ENCODE measurements at places on chromosomes 12 and 14.

GRCh38 chr12:89029961-89030360, 322.3 kb downstream of the DUSP6 start:
- DNase-seq, result no peak

DNA sequence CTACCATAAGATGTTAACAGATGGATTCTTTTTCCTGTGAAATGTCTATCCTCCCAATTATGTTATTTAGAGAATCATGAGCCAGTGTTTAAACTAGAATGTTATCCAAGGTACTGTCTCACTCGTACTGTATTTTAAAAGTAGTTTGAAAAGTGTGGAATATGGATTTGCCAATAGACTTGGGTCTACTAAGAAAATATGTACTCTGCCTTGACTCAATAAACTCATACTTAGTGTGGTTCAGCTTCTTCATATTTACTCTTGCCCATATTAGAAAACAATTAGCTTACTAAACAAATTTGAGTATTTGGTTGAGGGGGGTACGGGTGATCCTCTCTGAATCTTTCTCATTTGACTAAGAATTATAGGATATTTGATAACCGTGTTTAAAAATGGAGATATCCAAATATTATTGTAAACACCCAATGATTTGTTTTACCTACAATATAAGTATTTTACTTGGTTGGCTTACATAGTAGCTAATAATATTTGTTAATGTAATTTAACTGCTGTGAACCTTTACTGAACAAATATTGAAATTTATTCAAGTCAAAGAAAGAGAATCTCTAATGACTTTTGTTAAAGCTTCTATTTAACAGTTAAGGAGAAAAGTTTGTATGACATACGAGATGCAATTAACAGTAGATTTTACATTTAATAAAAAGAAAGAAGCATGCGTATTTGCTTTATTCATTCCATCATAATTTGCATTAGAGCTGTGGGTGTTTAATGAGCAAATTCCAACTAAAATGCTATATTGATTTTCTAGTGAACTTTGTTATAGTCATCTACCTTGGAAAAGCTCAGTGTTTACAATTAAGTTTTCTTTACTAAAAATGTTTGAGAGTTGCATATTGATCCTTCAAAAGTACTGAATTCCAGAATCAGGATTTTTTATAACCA, 81.2 kb downstream of the MIPOL1 start:
- DNase-seq, result no peak

- DNase-seq, result no peak
These were observed 163.1 kb upstream of the IFNG-AS1 start for GRCh38 chr12:67826148-67826547.

- DNase-seq, result peak; percentile 4
These were observed 56.1 kb upstream of the DYRK2 start for GRCh38 chr12:67592228-67593011.

DNA sequence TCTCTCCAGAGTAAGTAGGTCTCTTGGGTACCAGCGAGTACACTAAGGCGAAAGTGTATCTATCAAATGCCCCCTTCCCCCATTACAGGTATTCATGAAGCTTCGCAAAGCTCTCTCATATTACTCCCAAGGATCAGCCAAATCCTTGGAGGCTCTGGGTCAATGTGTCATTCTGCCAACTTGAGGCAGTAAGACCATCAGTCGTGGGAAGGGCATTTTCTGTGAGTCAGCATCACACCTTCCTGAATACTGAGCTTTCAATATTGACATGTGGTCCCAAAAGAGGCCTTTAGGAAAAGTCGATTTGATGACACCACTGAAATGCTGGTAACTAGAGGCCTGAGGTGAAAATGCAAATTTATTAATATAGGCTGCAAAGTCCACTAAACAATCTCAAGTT, 323.9 kb downstream of the LRIG3 start:
- no peak for DNase-seq

GRCh38 chr14:79871136-79871535, 340.2 kb downstream of the DIO2 start:
- no peak for DNase-seq
